HT1080 (cell line): ENCODE measurements at places on chromosomes 12 and 14.

DNA sequence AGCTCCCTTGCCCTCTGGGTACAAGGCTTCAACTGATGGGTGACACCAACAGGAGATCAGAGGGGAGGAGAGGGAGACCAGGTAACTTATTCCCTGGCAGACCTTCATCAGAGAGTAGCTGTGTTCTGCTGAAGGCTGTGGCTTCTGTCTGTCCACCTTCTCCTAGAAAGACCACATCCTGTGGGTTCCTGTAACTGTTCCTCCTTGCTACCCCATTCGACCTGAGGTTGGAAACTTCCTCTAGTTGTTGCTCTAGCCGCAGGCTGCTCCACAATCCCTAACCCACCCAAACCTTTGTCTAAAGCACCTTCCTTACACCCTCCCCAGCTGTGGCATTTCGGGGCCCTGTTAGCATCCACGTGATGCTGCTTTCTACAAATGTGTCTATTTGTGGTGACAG lies 454.2 kb downstream of the DPF3 start:
- DNase-seq = no peak

DNA sequence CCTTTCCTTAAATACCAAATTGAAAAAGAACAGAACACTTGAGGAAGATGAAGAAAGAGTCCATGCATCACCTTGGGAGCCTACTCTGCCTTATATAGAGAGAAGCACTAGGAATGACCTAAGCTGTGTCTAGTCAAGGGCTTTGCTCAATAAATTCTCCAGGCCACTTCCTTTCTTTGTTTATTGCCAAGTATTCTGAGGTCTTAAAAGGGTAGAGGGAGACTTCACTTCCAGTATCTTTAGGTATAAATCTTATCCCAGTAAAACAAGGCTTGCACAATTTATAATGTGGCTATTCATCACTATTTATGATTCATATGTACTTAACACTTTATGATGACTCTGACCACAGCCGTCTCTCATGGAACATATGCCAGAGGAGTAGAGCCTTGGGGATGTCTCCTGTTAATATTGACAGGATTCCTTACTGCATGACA lies 85.1 kb upstream of the ARHGAP5 start:
- DNase-seq = peak; percentile 81

DNA sequence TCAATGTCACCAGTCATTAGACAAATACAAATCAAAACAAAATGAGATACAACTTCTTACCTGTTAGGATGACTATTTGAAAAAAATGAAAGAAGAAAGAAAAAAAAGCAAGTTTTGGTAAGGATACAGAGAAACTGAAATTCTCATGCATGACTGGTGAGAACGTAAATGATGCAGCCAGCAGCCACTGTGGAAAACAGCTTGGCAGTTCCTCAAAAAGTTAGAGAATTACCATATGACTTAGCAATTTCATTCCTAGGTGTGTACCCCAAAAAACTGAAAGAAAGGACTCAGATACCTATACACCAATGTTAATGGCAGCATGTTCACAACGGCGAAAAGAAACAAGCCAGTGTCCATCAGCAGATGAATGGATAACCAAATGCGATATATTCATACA lies 26.6 kb downstream of the NINJ2 start:
- no peak for DNase-seq

GRCh38 chr12:62259631-62259992 lies 592 bp upstream of the USP15 start:
- DNase-seq = no peak

DNA sequence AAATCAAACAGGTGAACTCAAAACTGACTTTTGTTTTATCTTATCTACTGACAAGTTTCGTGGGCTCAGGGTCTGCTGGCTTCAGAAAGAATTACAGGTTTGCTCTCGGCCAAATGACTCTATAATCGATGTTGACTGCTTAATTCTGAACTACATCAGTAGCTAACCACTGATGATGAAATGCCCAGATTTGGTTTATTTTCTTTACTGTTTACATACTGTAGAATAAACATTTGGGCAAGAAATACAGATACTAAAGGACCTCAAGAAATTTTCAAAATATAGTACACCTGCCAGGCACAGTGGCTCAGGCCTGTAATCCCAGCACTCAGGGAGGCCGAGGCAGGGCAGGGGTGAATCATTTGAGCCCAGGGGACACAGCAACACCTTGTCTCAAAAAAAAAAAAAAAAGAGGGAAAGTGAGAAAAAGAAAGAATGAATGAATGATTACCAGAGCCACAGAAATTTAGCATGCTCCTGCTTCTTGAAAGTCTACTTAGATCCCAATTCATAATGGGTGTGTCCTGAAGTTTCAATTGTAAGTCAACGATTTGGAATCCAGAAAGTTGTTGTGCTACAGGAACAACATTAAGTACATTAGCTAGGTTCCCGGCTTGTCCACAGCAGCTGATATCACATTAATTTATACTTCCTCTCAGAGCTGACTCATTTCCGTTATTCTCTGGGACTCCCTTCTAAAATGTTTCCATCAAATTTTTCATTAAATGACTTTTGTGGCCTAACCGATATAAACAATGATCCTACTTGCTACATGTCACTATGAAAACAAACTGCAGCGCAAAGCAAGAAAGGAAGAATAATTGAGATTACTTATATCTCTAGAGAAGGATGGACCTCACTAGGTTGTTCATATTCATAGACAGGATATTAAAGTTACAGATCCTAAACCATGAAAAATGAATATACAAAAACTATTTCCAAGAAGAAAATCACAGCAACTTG lies 134.3 kb downstream of the MED13L start:
- peak; percentile 92 for DNase-seq

DNA sequence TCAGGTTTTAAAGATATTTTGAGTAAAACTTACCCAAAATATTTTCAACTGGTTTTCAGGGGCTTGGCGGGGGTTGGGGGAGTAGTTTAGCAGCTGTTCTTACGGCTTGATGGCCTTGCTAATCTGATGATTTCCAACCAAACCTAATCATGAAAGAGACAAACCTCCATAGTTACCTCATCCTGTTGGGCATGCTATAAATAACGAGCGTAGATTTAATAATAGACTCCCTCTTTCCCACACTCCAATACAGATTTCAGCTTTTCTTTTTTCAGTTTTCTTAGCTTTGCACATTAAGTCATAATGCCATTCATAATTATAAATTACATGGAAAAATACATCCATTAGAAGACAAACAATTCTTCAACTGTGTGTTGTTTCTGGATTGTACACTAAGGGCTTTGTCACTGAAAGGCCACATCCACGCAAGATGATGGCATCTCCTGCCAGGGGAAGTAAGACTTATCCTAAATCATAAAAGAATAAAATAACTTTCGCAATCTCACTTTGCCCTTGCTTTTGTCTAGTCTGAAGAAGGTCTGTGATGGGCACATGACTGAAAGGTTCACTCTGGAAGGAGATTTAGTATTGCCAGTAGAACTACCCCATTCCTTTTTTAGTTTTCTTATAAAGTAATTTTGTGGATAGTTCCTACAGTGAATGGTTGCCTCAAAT lies 23.2 kb downstream of the ITPR2 start:
- no peak for DNase-seq

DNA sequence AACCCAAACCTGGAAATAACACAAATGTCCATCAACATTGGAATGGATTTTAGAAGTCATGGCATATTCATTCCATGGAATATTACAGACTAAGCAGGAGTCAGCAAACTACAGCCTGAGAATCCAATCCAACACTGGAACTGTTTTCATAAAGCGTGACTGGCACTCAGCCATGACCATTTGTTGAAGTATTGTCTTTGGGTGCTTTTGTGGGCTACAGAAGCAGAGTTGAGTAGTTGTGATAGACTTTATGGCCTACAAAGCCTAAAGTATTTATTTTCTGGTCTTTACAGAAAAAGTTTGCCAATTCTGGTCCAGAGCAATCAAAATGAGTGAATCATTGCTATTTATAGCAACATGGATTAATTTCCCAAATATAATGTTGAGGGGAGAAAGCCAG lies 34.5 kb upstream of the FRS2 start:
- DNase-seq = no peak

DNA sequence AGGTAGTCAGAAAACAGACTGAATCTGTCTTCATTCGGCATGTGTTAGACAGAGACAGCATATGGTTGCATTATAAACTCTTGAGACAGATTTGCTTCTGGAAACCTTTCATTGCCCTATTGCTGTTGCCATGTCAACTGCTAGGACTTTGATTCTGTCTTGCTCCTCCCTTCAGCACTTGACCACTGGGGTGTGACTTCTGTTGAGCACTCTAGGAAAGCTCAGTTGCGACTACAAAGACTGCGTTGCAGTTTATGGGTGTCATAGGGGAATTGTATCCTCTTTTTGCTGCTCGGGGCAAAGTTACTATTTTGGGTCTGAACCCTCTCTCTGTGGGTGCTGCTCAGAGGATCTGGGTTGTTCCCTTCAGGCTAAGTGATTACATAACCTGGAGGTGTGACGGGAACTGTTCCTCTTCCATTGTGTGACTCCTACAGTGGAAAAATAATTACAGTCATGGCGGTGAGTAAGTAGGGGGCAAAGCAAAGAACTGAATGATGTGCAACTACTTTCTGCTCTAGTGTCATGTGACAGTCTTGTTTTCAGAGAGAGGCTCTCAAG lies 44.3 kb upstream of the TRIM9 start:
- DNase-seq = peak; percentile 3

DNA sequence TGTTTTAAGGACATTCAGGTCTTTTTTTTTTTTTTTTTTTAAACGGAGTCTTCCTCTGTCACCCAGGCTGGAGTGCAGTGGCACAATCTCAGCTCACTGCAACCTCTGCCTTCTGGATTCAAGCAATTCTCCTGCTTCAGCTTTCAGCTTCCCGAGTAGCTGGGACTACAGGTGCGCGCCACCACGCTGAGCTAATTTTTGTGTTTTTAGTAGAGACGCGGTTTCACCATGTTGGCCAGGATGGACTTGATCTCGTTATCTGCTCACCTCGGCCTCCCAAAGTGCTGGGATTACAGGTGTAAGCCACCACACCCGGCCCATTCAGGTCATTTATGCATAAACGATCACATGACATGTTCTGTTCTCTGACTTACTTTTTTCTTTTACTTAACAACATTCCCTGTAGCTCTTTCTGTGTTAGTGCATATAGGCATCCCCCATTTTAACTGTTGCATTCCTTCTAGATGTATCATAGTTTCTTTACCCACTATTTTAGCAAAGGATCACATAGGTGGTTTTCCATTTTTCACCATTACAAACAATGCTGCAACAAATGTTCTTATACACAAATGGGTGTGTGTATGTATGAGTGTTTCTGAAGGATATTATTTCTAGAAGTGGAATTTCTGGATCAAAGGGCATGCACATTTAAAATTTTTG lies 74.2 kb downstream of the ARF6 start:
- DNase-seq = no peak

DNA sequence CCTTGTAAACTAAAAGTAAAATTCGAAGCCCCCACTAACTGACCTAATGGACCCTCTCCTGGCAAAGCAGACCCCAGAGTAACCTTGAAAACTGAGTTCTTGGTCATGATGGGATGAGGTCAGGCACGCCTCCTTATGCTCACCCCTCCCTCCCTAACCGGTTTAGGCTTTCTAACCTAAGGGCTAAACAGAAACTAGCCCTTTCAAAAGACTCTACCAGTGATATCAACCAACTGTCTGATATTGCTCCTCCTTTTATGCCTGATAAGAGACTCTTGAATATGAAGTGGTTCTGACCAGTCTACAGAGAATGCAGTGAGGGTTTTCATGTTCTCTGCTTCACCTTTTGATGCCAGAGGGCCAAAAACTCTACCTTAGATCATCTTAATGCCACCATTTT lies 4.8 kb upstream of the LPCAT3 start:
- no peak for DNase-seq

DNA sequence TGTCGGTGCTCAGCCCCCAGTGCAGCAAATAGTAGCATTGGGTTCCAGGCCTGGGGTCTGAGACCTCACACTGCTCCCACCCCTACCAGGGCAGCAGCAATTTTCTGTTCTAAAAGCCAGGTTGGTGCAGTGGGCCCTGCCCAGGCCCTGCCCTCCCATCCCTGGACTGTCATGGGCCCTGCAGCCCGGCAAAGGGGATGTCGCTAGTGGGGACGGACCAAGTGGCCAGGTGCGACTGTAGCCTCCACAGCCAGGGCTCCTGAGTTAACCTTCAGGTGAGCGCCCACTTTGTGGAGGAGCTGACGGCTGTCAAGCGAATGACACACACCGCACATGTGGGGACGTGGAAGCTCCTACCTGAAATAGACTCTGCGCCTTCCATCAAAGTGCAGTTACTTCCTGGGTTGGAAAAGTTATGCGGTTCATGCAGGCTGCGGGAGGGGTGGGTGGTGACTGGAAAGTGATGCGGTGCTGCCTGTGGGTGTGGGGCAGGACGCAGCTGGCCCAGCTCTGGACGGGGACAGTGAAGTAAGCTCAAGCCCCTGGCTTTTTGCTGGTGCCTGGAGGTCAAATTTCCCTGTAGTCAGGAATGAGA lies 1.5 kb downstream of the INF2 start:
- no peak for DNase-seq

DNA sequence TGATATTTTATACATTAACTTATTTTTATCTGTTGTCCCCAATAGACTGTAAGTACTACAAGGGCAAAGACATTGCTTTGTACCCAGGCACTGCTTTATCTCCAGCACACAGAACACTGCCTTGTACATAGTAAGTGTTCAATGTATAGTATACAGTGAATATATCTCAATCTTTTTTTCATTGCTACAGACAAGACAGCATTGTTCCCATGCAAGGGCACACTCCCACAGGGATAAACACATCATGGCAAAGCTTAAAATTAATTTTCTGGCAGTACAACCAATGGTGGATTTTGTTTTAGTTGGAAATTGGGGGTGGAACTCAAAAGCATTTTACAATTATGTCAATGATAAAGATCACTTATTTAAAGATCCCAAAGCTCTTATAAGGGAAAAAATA lies 112.3 kb upstream of the EEA1 start:
- no peak for DNase-seq

DNA sequence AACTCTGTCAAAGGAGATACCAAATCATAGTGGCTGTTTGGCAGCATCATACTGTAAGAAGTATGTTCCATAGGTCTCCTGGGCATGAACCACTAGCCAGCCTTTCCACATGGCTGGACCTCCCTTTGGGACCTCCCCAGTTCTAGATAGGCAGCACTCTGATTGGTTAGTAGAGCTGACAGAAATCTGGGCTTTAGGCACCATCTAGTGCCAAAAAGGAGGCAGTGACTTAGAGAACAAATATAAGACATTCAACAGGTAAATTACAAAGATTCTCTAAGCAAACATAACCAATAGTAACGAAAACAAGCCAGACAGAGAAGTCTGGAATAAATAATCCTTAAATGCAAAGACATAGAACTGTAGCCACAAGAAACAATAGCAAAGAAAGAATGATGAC lies 148.0 kb upstream of the PDE3A start:
- DNase-seq = peak; percentile 34

GRCh38 chr14:37870632-37871346 lies 275.4 kb downstream of the TTC6 start:
- DNase-seq = no peak
